Hematopoietic multipotent progenitor cell (in vitro differentiated cells): ENCODE measurements at places on chromosomes 11 and 22.
A peak's percentile ranks its signal among the peaks of the same experiment; 100 is the strongest.

- DNase-seq, result no peak
Observed at GRCh38 chr11:21769188-21769587, 423.7 kb upstream of the ANO5 start.

DNA sequence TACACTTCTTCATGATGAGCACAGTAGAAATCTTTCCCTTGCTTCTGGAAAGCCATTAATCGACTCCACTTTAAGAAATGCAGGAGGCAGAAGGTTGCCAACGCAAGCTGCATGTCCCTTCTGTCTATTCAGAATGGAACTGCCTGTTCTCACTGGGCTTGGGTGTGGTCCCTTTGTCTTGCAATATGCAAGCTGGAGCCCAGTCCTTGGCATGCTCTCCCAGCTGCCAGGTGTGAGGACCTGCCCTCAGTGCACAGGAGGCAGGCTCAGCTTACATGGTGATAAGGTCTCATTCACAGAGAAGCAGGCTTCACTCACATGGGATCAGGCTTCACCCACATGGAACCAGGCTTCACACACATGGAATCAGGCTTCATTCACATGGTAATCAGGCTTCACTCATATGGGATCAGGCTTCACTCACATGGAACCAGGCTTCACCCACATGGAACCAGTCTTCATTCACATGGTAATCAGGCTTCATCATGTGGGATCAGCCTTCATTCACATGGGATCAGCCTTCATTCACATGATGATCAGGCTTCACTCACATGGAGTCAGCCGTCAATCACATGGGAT is 59.2 kb upstream of the USP47 start:
- no peak for DNase-seq

GRCh38 chr11:119724956-119725355 is 4.0 kb downstream of the NECTIN1 start:
- no peak for DNase-seq

DNA sequence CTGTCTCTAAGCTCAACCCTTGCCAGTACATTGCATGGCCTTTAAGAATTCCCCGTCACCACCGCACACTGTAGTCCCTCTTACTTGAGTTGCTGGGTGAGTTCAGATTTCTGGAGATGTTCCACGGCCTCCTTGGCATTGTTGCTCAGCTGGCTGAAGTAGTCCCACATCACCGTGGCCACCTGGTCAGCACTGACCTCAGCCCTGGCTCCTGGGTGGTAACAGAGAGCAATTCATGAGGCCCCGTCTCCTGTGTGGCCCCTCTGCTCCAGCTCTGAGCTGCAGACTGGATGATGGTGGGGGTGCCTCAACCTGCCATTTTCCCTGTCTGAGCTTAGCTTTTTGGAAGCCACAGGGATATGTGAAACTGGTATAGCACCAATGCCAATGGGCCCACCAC is 529 bp downstream of the APOA4 start:
- DNase-seq, result no peak

DNA sequence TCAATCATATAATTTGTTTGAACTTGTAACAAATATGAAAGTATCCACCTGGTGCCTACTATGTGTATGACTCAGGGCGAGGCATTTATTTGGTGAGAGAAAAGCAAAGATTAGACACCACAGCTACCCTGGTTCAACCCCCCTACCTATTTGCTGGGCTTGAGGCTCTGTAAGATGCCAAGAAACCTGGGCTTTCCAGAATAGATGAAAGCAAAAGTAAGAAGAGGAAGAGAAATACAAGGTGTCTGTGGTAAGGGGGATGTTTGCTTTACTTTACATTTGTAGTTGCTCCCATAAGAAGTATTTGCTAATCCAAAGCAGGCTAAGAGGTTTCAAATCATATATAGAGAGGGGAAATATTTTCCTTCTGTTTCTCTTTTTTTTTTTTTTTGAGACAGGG is 61.7 kb downstream of the DDI1 start:
- no peak for DNase-seq

- DNase-seq, result no peak
Observed at GRCh38 chr11:57135020-57135751, 46.6 kb upstream of the LRRC55 start.

DNA sequence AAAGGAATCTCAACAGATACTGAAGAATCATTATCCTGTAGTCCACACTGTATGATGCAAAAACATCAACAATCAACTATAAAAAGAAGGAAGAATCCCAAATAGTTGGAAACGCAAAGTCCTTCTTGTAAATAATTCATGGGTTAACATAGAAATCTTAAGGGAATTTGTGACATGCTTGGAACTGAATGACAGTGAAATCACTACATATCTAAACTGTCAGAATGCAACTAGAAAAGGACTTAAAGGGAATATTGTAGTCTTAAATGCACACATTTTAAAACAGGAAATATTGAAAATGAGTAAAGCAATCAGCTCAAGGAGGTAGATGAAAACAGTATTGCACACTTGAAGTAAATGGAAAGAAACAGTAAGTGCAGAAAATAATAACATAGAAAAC is 147.6 kb upstream of the MPPED2 start:
- no peak for DNase-seq

DNA sequence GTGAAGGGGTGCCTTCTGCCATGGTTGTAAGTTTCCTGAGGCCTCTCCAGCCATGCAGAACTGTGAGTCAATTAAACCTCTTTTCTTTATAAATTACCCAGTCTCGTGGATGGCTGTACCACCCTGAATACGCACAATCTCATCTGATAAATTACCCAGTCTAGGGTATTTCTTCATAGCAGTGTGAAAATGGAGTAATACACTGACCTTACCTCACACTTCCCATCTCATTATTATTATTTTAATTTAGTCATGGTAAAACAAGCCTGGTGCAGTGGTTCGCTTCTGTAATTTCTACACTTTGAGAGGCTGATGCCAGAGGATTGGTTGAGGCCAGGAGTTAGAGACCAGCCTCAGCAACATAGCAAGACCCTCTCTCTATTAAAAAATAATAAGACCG is 30.5 kb upstream of the CYB5R3 start:
- no peak for DNase-seq

DNA sequence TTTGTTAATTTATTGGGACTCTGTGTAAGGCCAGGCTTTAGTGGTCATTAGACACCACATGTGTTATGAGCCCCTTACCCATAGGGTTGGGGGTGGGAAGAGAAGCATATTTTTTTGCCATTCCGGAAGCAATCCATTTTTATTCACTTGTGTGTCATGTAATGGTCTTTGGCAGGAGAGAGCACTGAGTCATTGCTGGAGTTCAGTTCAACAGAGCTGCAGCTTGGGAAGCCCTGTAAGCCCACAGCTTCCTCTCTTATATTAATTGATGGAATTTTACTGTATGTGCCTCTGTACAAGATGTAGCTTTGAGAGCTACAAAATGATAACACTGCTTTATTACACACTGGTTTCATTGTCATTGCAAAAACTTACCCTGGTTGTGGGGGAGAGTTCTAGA is 177.3 kb upstream of the SORL1-AS1 start:
- DNase-seq, result no peak

DNA sequence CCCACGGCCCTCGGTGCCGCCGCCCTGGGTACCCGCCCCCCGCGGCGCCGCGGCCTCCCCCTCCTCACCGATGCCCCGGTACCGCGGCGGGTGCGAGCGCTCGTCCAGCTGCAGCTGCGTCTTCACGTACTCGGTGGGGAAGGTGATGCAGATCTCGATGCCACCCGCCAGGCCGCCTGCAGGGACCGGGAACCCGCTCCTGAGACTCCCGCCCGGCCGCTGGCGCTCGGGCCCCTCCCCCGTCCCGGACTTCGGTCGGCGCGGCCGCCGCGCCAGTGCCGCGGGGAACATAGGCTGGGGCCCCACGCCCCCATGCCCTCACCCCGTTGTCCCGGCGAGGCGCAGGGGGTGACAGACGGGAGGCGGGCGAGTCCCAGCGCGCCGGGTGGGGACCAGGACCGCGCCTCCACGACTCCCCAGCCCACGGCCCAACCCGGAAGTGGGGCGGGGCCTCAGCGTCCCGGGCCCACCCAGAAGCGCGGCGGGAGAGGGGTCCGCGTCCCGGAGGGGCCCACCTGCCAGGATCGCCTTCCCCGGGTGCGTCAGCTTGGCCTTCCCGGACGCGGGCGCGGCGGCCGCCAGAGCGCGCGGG is 375 bp downstream of the SLC25A1 start:
- DNase-seq, result peak; percentile 33

DNA sequence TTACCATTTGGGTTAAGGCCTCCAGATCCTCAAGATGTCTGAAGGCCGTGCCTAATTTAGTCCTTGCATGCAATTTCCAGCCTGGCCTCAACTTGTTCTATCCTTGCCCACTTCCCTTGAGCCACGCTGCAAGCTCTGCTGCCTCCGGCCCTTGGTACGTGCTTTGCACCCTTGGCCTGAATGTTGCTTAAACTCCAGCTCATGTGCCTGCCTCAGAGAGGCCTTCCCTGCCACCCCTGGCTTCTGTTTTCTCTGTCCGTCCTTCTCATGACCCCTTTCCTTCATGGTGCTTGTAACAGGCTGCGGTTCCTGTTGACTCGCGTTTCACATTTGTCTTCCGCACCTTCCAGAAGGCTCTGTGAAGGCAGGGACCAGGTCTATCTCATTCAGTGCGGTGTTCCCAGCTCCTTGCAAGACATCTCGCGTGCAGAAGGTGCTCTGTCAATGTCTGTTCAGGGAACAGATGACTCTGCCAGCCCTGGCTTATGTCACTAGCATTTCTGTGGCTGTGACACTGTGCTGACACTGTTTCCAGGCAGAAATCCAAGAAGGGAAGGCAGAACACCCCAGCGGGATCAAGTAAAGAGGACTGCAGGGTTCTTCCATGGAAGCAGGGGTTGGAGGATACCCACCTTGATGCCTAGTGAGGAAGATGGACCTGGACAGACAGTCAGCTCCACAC is 61.8 kb downstream of the FBLN1 start:
- no peak for DNase-seq

GRCh38 chr11:125227151-125227550 is 62.6 kb downstream of the PKNOX2 start:
- no peak for DNase-seq

DNA sequence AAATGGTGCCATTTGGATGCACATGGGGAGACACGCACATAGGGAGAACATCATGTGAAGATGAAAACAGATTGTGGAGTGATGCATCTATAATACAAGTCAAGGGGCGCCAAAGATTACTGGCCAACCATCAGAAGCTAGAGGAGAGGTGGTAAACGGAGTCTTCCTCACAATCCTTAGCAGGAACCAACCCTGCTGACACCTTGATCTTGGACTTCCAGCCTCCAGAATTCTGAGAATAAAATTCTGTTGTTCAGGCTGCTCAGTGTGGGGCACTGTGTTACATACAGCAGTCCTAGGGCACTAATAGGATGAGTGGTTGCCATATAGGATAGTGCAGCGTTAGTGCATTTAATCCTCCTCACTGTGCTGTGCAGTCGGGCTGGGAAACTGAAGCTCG is 8.0 kb upstream of the SEC14L4 start:
- DNase-seq, result no peak

GRCh38 chr11:59728154-59728553 is 14.5 kb upstream of the OR10V1 start:
- no peak for DNase-seq

GRCh38 chr22:33850724-33851123 is 69.6 kb downstream of the LARGE1 start:
- DNase-seq, result no peak

DNA sequence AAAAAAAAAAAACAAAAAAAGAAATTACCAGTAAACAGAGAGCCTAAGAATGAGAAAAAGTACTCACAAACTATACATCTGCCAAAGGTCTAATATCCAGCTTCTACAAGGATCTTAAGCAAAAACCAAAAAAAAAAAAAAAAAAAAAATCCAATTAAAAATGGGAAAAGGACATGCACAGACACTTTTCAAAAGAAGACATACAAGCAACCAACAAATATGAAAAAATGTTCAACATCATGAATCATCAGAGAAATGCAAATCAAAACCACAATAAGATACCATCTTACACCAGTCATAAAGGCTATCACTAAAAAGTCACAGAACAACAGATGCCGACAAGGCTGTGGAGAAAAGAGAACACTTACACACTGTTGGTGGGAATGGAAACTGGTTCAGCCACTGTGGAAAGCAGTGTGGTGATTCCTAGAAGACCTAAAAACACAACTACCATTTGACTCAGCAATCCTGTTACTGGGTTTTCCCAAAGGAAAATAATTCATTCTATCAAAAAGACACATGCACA is 18.3 kb downstream of the MS4A6A start:
- DNase-seq, result no peak

DNA sequence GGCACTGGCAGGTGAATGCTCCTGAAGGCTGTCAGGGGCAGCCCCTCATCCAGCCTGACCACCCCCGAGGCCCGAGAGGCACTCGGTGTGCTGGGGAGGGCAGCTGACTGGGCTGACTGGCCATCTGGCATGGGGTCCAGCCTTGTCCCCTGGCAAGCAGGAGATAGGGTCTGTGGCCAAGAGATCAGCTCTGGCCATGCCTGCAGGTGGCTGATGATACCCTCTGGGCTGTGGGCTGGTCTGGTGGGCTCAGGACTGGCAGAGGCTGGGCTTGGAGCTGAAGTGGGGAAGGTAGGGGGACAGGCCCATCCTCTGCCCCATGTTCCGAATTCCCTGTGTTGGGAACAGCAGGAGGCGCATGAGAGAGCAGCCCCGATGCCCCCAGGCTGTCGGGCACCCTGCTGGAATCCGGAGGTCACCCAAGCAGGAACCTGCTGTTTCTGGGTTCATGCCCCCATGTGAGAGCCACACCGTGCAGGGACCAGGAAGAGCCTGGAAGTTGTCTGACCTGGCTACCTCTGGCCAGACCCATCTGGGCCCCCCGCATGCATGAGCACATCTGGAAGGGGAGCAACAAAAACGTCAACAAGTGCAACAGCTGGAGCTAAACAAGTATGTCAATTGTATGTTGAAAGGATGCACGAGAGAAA is 527.0 kb downstream of the TBC1D22A start:
- DNase-seq, result no peak

GRCh38 chr22:37852418-37852817 is 3.2 kb downstream of the EIF3L start:
- no peak for DNase-seq
